ENCODE measurements at places on chromosomes 2 and 18.

DNA sequence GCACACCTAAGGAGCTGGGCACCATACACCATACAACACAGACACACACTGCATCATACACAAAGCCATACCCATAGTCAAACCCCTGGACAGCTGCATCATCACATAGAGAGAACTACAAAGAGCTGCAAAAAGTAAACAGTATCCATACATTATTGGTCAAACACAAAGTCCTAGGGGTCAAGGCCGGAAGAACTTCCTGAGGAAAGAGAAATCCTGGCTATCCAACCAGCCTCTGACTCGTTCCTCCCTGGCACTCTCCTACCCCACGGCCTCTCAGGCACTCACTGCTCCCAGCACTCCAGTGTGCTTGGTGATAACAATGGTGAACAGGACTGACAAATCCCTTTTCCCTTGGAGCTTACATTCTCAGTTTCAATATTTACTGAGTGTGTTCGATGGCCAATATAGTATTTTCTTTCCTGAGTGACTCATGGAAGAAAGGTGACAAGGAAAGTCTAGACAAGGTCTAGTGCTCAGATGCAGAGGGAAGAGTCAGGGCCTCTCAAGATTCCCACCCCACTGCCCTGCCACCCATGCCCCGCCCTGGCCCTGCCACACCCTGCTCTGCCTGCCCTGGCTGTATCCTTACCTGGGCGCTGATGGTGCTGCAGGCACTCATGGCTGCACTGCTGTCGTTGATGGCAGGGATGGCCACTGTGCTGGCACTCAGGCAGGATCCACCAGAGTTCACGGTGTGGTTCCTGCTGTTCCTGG lies 3.4 kb downstream of the CFAP65 start:
- H3K36me3 ChIP-seq, result no peaks in the 10 kb centered on the region
- H3K27me3 ChIP-seq, result peaks cover 95% of the 10 kb centered on the region
- DNase-seq, result no peak
- peaks cover 5% of the 10 kb centered on the region for H3K4me1 ChIP-seq
- H3K27ac ChIP-seq, result no peak overlapping the region

DNA sequence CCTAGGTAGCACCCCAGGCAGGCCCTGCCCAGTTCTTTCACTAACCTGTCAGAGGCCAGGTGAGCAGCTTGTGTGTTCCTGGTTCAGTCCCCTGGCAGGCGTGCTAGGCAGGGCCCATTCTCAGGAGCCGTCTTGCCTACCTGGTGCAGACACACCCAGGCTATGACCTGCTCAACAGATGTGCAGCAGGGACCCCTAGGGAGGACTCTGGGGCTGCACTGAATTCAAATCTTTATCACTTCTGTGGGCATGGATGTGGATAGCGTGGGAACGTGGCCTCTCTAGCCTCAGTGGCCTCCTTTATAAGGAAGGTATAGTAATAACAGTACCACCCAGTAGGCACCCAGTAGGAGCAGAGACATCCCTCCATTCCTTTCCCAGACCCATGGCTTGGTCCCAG lies 48.4 kb downstream of the PLEKHB2 start:
- H3K4me1 ChIP-seq, result peaks cover 6% of the 10 kb centered on the region
- H3K36me3 ChIP-seq, result peaks cover 7% of the 10 kb centered on the region
- peaks cover 9% of the 10 kb centered on the region for H3K27me3 ChIP-seq
- DNase-seq, result no peak
- H3K27ac ChIP-seq, result peak overlapping the region; percentile 64

DNA sequence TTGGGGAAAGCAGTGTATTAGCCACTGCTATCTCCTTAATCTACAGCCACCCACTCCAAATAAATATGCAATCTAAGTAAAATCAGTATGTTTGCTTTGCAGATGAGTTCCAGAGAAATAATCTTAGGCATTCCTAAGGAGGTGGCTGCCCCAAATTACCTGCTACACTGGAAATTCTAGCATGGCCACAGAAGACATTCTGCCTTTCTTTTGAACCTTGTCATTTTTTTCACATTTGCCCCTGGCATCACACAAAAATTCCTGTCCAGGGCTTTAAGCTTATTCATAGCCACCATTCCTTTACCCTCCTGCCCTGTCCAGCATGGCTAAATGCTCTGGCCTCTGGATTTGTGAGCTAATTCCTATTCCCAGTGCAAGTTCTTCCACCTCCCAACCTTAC lies 36.8 kb upstream of the FAM124B start:
- peak overlapping the region; percentile 19 for H3K27ac ChIP-seq
- H3K27me3 ChIP-seq, result no peaks in the 10 kb centered on the region
- DNase-seq, result no peak
- peaks cover 1% of the 10 kb centered on the region for H3K4me1 ChIP-seq
- no peaks in the 10 kb centered on the region for H3K36me3 ChIP-seq
- H3K4me3 ChIP-seq, result no peak overlapping the region

DNA sequence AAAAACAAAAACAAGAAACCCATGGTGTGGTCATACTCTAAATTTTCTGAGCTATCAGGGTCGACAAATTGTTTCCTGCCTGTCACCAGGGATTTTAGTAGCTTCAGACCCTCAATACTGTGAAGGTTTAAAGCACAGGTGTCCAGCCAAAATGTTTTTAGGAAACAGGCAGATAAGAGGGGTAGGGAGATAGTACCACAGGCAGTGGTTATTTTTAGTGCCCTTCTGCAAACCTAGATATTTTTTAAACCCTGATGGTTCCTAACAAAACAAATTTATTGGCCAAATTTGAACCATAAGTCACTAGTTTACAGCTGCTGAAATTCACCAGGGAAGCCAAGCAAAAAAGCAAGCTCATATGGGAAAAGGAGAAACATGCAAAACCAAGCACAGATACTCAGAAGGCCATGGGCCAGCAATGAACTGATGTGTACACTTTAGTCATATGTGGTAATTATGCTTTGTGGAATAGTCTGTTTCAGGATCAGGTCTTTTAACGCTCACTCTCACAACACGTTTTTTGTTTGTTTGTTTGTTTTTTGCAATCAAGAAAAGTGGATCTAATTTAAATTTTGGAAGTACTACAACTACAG lies 156.8 kb upstream of the STK17B start:
- no peak for DNase-seq
- H3K27ac ChIP-seq, result no peak overlapping the region
- no peaks in the 10 kb centered on the region for H3K36me3 ChIP-seq
- H3K27me3 ChIP-seq, result no peaks in the 10 kb centered on the region
- H3K4me3 ChIP-seq, result no peak overlapping the region

DNA sequence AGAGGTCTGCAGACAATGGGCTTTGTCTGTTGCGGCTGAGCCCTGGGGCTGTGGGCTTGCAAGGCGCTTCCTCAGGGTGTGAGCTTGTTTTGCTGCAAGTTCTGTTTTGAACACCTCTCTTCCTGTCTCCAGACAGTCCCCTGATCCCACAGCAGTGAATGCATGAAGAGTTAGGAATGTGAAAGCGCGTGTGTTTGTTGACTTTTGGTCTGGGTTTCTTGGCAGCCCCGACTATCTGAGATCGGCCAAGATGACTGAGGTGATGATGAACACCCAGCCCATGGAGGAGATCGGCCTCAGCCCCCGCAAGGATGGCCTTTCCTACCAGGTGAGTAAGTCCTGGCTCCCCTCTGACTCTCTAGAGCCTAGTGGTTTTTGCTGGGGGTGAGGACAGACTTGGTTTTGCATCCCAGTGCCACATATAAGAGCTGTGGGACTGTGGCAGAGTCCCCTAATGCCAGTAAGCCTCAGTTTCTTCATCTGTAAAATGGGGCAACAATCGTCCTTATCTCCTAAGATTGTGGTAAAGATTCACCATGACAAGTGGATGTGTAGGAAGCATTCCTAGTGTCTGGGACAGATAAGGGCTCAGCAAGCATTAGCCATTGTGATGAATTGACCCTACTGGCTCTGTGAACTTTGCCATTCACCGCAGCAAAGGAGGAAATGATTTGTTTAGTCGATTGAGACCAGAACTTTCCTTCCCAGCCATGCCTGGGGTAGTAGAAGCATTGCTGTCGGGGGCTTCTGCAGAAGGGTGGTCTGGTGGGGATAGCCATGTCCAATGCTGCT lies 3.0 kb downstream of the LBH start:
- no peak for DNase-seq
- peak overlapping the region; percentile 91 for H3K4me3 ChIP-seq
- H3K4me1 ChIP-seq, result peaks cover 36% of the 10 kb centered on the region
- peaks cover 27% of the 10 kb centered on the region for H3K36me3 ChIP-seq
- H3K27me3 ChIP-seq, result peaks cover 13% of the 10 kb centered on the region

DNA sequence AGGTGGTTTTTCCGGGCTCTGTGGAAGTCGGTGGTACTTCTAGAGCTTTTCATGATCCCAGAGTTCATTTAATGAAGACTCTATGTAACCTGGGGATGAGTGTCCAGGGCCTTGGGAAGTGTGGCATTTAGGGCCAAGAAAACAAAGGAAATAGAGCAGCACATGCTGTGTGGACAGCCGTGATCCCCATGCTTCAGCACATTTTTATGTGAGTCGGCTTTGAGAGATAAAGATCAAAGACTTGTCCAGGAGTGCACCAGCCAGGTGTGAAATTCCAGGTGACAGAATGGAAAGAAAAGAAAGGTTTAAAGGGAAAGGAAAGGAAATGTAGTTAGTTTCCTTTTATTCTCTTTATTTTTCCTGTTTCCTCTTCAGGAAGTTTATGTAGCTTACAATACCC lies 258.0 kb upstream of the NRP2 start:
- H3K4me3 ChIP-seq, result no peak overlapping the region
- no peak for DNase-seq
- H3K27me3 ChIP-seq, result no peaks in the 10 kb centered on the region
- H3K27ac ChIP-seq, result no peak overlapping the region
- no peaks in the 10 kb centered on the region for H3K36me3 ChIP-seq

GRCh38 chr18:53385889-53386288 lies 838.6 kb downstream of the MBD2 start:
- no peak for DNase-seq
- no peak overlapping the region for H3K4me3 ChIP-seq
- no peak overlapping the region for H3K27ac ChIP-seq
- no peaks in the 10 kb centered on the region for H3K4me1 ChIP-seq
- peaks cover 5% of the 10 kb centered on the region for H3K27me3 ChIP-seq
- no peaks in the 10 kb centered on the region for H3K36me3 ChIP-seq

- no peaks in the 10 kb centered on the region for H3K36me3 ChIP-seq
- H3K4me1 ChIP-seq, result peaks cover 30% of the 10 kb centered on the region
- H3K27me3 ChIP-seq, result no peaks in the 10 kb centered on the region
Observed at GRCh38 chr2:186573531-186573930, 16.3 kb upstream of the ITGAV start.

DNA sequence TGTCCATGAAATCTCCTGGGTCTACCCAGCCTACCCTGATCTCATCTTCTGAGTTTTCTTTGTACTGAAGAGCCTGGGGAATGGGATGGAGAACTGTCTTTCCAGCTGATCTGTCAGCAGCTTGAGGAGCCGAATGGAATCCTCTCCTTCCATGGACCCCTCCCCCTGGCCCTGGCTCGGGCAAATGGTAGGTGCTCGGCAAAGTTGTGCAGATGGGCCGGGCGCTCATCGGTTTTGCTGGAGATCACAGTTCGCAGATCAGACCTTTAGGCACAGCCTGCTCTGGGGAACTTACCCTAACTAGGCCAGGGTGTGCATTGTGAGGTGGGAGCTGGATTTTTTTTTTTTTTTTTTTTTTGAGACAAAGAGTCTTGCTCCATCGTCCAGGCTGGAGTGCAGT lies 40.4 kb downstream of the LCT start:
- no peaks in the 10 kb centered on the region for H3K36me3 ChIP-seq
- DNase-seq, result no peak
- no peaks in the 10 kb centered on the region for H3K27me3 ChIP-seq
- no peak overlapping the region for H3K4me3 ChIP-seq
- H3K4me1 ChIP-seq, result no peaks in the 10 kb centered on the region
- H3K27ac ChIP-seq, result no peak overlapping the region

DNA sequence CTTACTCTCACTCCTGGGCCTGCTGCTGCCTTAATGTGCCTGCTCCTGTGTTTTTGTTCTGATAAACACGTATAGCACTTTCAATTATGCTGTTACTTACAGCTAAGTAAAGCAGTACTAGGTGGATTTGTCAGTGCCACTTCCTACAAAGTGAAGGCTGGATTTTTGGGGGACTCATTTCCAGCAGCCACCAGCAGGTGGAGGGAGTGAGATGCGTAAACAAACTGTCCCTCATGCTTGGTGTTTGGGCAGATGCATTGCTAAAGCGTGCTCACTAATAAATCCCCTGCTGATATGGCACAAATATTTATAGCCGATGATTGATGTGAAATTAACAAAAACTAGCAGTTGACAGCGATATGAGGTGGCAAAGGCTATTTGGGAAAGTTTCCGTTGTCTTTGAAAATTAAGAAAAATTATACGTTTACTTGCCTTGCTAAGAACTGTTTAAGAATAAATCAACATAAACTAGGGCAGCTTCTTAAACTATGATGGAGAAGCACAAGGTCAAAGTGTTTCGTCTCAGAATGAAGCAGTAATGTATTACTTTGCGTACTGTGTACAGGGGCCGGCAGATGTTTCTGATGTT lies 101.7 kb downstream of the AGAP1 start:
- no peak overlapping the region for H3K4me3 ChIP-seq
- peaks cover under 1% of the 10 kb centered on the region for H3K36me3 ChIP-seq
- no peak overlapping the region for H3K27ac ChIP-seq
- no peaks in the 10 kb centered on the region for H3K27me3 ChIP-seq

- peaks cover 20% of the 10 kb centered on the region for H3K27me3 ChIP-seq
- no peak overlapping the region for H3K4me3 ChIP-seq
- H3K36me3 ChIP-seq, result no peaks in the 10 kb centered on the region
- no peaks in the 10 kb centered on the region for H3K4me1 ChIP-seq
Observed at GRCh38 chr2:144131042-144131441, 388.9 kb downstream of the ZEB2 start.

GRCh38 chr18:3061581-3062312 lies 48.8 kb upstream of the LPIN2 start:
- no peaks in the 10 kb centered on the region for H3K36me3 ChIP-seq
- peak; percentile 10 for DNase-seq
- peaks cover 18% of the 10 kb centered on the region for H3K4me1 ChIP-seq
- H3K27me3 ChIP-seq, result no peaks in the 10 kb centered on the region
- no peak overlapping the region for H3K27ac ChIP-seq

- H3K4me3 ChIP-seq, result no peak overlapping the region
- H3K4me1 ChIP-seq, result no peaks in the 10 kb centered on the region
- peaks cover 5% of the 10 kb centered on the region for H3K36me3 ChIP-seq
Observed at GRCh38 chr2:19881908-19882265, 19.9 kb downstream of the TTC32 start.

DNA sequence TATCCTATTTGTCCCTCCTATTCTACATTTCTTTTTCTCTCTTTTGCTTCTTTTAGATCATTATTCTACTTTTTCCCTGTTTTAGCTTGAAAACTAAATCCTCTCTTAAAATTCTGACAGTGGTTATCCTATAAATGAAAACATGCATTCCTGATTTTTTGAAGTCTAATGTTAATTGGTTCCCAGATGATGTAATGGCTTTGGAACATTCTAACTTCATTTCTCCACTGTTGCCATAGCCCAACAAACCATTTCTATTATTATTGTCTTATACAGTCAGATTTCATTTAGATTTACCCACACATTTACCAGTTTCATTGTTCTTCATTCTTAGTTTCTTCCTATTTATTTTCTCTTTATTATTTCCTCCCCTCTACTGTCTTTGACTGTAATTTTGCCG lies 36.5 kb downstream of the SIGLEC15 start:
- no peaks in the 10 kb centered on the region for H3K4me1 ChIP-seq
- no peak for DNase-seq
- H3K27ac ChIP-seq, result no peak overlapping the region
- peaks cover 73% of the 10 kb centered on the region for H3K36me3 ChIP-seq
- no peak overlapping the region for H3K4me3 ChIP-seq

- H3K27me3 ChIP-seq, result no peaks in the 10 kb centered on the region
- H3K4me3 ChIP-seq, result no peak overlapping the region
- no peak for DNase-seq
- H3K27ac ChIP-seq, result no peak overlapping the region
- H3K4me1 ChIP-seq, result peaks cover 9% of the 10 kb centered on the region
Observed at GRCh38 chr2:165640247-165640929, 153.7 kb downstream of the GALNT3 start.

Measured in type B pancreatic cell (in vitro differentiated cells).